Activated naive CD8-positive, alpha-beta T cell treated with anti-CD3 and anti-CD28 coated beads for 36 hours (primary cell): ENCODE measurements at places on chromosomes 6 and 20. TPM values are rescaled to one million over a fixed set of nuclear protein-coding genes. Genes with fewer than 3 reads are reported as not detected.

- no peaks in the 10 kb centered on the region for H3K36me3 ChIP-seq
- H3K4me1 ChIP-seq = no peaks in the 10 kb centered on the region
- H3K4me3 ChIP-seq = no peak overlapping the region
Measured at GRCh38 chr6:164744301-164744700, 565.1 kb downstream of the C6orf118 start.

DNA sequence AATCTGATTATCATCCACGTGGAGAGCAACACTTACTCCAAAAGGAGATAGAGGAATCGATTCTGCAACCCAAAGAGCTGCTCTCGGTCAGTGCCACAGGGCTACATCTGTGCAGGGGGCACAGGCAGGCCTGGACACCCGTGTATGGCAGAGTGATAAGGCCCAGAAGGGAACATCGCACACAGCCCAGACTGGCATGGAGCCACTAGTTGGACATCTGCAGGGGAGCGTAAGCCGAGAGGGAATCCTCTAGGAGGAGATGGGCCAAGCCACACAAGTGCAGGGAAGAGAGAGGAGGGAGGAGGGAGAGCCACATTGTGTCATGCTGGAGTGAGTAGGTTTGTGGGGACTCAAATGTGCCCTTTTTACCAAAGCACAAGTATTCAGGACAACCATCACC, 50.4 kb upstream of the ENTPD6 start:
- peaks cover 6% of the 10 kb centered on the region for H3K27me3 ChIP-seq
- H3K27ac ChIP-seq = no peak overlapping the region
- H3K4me3 ChIP-seq = no peak overlapping the region
- no peak for DNase-seq
- peaks cover 4% of the 10 kb centered on the region for H3K4me1 ChIP-seq

DNA sequence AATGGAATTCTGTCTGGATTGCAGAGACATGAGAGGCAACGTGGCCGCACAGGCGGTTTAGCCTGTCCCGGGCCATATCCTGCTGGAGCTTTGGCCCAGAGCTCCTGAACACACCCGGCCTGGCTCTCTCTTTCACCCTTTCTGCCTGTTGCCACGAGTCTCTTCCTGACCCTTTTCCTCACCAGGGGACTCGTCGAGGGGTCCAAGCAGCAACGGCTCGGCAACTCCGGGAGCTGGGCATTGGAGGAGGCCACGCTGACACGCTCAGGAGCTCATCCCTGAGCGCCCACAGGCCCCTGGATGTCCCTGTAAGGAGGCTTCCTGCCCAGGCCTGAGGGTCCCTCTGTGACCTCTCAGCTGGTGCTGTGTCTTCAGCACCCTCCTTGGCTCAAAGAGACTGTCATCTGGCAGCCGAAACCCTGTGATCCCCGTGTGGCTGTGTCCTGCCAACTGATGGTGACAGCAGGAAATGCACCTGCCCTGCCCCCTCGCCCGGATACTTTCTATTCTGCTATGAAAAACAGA, 103.8 kb downstream of the RNASET2 start:
- H3K27me3 ChIP-seq = no peaks in the 10 kb centered on the region
- H3K27ac ChIP-seq = no peak overlapping the region
- DNase-seq = no peak
- H3K36me3 ChIP-seq = no peaks in the 10 kb centered on the region
- H3K4me1 ChIP-seq = no peaks in the 10 kb centered on the region

DNA sequence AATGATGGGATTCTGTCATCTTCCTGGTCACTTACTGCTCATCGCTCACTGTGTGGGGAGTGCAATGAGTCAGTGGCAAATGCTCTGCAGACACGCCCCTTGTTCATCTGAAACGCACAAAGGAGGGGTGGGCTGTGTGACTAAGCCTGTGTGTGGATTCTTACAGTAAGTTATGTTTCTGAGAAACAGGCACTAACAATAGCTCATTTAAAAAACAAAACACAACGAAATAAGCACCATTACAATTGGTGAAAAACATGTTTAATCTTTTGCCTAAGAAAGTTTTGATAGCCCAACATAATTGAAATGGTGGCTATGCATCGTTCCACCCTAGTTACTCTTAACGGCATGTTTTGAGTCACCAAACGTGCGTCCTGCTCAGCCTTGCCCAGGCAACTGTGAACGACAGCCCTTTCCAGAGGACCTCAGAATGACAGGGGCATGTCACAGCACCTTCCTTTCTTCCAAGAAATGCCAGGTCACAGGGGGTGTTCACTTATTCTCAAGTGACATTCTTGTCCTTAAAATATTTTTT, 118.4 kb upstream of the SGK1 start:
- peak; percentile 65 for DNase-seq
- H3K27me3 ChIP-seq = no peaks in the 10 kb centered on the region
- H3K4me3 ChIP-seq = no peak overlapping the region
- peak overlapping the region; percentile 92 for H3K27ac ChIP-seq
- peaks cover 28% of the 10 kb centered on the region for H3K4me1 ChIP-seq
- H3K36me3 ChIP-seq = no peaks in the 10 kb centered on the region

GRCh38 chr6:163646866-163647265, 232.3 kb downstream of the QKI start:
- H3K36me3 ChIP-seq = no peaks in the 10 kb centered on the region
- H3K27ac ChIP-seq = no peak overlapping the region
- peaks cover 5% of the 10 kb centered on the region for H3K27me3 ChIP-seq
- no peak for DNase-seq

DNA sequence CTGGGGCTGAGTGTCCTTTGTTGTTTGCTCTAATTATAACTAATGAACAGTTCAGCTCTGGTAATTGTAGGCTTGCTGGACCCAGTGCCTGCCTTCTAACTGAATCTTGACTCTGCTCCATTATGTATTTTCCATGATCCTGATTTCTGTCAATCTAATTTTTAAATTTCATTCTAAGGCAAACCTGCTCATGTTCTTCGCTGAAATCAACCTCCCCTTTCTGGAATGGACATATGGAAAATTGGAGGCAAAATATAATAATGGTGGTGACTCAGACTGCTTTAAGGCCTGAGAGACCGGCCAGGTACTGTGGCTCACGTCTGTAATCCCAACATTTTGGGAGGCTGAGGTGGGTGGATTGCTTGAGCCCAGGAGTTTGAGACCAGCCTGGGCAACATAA, 182.7 kb upstream of the AKAP12 start:
- no peaks in the 10 kb centered on the region for H3K4me1 ChIP-seq
- H3K27ac ChIP-seq = no peak overlapping the region
- no peak overlapping the region for H3K4me3 ChIP-seq
- H3K27me3 ChIP-seq = no peaks in the 10 kb centered on the region
- H3K36me3 ChIP-seq = peaks cover 34% of the 10 kb centered on the region

- H3K36me3 ChIP-seq = peaks cover 6% of the 10 kb centered on the region
- H3K27me3 ChIP-seq = no peaks in the 10 kb centered on the region
- DNase-seq = no peak
Measured at GRCh38 chr20:43631598-43631997, 35.3 kb upstream of the MYBL2 start.

DNA sequence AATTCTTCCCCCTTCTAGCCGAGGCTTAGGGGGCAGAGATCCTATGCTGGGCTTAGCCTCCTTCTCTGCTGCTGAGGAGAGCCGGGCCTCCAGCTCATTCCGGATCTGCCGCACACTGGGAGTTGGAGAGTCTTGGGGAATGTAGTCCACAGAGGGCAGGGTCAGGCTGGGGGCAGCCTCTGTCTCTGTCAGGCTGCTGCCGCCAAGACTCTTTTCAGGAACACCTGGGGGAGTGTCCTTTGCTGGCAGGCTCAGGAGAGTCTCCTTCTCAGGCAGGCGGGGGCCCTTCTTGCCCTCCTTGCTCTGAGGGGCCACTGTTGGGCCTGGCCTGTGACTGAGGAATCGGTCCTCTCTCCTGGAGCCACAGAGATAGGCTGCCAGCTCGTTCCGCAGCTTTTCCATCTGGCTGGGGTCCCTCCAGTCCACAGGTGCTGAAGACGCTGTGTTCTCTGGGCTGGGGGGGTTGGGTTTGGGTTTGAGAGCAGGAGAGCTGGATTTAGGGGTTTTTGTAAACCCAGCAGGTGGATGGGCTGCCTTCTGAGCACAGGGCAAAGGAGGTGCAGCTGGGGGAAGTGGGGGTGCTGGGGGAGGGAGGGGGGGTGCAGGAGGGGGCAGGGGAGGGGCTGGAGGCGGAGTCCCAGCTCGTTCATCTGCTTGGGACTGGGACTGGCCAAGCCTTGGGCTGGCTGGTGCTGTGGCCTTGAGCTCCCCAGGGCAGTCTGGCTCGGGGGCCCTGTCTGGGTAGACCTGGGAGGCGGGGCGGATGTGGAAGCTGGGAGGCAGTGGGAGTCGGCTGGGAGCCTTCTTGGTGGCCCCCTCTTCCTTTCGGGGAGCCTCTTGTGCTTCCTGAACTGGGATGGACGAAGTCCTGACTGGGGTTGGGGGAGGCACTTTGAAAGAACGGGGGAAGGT, 36.1 kb downstream of the C6orf132 start:
- no peak overlapping the region for H3K27ac ChIP-seq
- no peak overlapping the region for H3K4me3 ChIP-seq
- no peaks in the 10 kb centered on the region for H3K36me3 ChIP-seq
- H3K27me3 ChIP-seq = no peaks in the 10 kb centered on the region
- H3K4me1 ChIP-seq = peaks cover 8% of the 10 kb centered on the region

DNA sequence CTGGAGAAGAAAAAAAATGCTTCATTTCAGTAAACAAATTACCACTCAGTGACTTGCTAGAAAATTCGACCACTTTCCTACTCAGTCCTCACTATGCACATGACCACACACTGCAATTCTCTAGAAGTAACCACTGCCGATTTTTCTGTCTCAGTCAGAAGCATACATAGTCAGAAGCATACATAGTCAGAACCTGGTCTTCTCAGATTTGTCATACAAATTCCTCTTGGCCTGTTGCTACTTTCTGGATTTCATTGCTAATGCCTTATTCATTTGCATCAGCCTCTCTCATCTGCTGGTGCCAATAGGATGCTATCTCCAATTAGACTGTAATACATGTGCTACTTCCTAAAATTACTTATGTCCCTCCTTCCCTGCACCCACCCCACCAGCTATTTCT, 10.2 kb upstream of the KIF16B start:
- H3K36me3 ChIP-seq = no peaks in the 10 kb centered on the region
- H3K27ac ChIP-seq = no peak overlapping the region
- H3K4me1 ChIP-seq = no peaks in the 10 kb centered on the region
- H3K4me3 ChIP-seq = no peak overlapping the region
- DNase-seq = no peak
- peaks cover 9% of the 10 kb centered on the region for H3K27me3 ChIP-seq

DNA sequence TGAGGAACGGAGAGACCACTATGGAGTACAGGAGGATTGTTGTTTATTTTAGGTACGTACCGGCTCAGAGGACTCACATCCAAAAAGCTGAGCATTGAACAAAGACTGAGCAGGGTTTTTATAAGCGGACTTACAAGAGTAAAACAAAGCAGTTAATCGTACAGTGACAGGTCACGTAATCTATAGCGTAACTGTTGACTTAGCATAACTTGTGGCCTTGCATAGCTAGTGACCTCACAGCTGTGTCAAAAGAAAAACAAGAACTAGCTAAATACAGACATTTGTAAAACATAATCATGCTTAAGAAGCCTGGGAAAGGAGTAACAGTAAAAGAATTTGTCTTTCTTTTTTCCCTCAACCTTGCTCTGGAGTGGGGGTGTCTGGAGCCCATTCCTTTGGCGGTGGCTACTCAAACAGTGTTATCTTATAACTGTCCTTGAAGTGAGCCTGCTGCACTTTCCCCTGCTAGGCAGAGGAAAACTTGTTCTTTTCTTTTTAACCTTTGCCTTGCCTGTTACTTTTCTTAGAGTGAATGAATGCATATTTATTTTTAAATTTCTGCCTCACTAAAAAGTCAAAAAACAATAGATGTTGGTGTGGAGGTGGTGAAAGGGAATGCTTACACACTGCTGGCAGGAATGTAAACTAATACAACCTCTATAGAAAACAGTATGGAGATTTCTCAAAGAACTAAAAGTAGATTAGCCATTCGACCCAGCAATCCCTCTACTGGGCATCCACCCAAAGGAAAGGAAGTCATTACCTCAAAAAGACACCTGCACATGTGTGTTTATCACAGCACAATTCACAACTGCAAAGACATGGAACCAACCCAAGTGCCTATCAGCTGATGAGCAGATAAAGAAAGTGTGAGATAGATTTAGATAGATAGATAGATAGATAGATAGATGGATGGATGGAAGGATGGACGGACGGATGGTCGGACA, 109.0 kb downstream of the TAF4 start:
- no peak for DNase-seq
- no peaks in the 10 kb centered on the region for H3K36me3 ChIP-seq
- H3K4me1 ChIP-seq = no peaks in the 10 kb centered on the region
- no peak overlapping the region for H3K4me3 ChIP-seq
- peaks cover 16% of the 10 kb centered on the region for H3K27me3 ChIP-seq
- no peak overlapping the region for H3K27ac ChIP-seq

GRCh38 chr6:128259029-128259724, 261.2 kb downstream of the PTPRK start:
- H3K27ac ChIP-seq = peak overlapping the region; percentile 81
- peaks cover 15% of the 10 kb centered on the region for H3K36me3 ChIP-seq
- no peak for DNase-seq
- H3K4me3 ChIP-seq = peak overlapping the region; percentile 40
- H3K27me3 ChIP-seq = no peaks in the 10 kb centered on the region

DNA sequence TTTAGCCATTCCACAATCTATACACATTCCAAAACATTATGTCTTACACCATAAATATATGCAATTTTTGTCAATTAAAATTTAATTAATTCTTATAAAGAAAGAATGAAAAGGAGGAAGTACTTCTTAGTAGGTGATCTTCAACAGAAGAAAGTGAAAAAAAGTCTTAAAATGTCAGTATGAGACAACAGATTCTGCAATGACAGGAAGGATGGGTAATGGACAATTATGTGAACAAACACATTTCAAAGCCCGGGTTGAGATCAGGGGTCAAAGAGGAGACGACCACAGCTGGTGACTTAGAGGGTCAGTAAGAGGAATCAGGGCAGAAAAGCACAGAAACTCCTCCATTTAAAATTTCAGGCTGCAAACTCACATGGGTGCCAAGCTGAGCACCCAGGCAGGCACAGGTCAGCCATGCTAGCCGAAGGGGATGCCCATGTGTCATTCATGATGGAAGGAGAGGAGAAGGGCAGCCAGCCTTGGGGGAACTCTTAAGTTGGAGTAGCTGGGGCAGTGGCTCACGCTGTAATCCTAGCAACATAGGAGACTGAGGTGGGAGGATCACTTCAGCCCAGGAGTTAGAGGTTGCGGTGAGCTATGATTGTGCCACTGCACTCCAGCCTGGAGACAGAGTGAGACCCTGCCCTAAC, 11.0 kb downstream of the VSX1 start:
- H3K36me3 ChIP-seq = no peaks in the 10 kb centered on the region
- peaks cover 60% of the 10 kb centered on the region for H3K27me3 ChIP-seq
- no peak overlapping the region for H3K4me3 ChIP-seq
- no peak for DNase-seq
- H3K27ac ChIP-seq = no peak overlapping the region

- peak overlapping the region; percentile 93 for H3K27ac ChIP-seq
- no peaks in the 10 kb centered on the region for H3K36me3 ChIP-seq
- peaks cover 18% of the 10 kb centered on the region for H3K4me1 ChIP-seq
- peak; percentile 6 for DNase-seq
Measured at GRCh38 chr6:141562186-141562811, 570.4 kb upstream of the GJE1 start.

Gene DEFB132
- not detected for total RNA-seq

Gene RPP21
- 42.2 TPM for total RNA-seq

Gene RTF2
- total RNA-seq = 76.3 TPM

Gene FAM209B
- total RNA-seq = not detected

Gene BACH2
- total RNA-seq = 73.1 TPM
